ENCODE measurements at places on chromosomes 6 and 20.

GRCh38 chr20:58938541-58938940 is 42.5 kb upstream of the NELFCD start:
- DNase-seq = no peak

DNA sequence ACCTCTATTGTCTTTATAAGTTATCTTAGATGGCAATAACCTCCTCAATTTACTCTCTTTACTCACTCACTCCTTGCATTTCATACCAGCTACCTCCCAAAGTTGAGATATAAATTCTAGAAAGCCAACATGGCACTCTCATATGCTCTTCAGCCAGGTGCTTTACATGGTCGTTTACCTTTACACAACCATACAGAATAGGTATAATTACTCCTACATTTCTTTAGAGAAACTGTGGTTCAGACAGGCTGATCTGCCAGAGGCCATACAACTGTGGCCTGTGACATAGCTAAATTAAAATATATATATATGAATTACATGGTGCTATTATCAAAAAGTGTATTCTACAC is 45.7 kb downstream of the HBS1L start:
- DNase-seq = no peak

DNA sequence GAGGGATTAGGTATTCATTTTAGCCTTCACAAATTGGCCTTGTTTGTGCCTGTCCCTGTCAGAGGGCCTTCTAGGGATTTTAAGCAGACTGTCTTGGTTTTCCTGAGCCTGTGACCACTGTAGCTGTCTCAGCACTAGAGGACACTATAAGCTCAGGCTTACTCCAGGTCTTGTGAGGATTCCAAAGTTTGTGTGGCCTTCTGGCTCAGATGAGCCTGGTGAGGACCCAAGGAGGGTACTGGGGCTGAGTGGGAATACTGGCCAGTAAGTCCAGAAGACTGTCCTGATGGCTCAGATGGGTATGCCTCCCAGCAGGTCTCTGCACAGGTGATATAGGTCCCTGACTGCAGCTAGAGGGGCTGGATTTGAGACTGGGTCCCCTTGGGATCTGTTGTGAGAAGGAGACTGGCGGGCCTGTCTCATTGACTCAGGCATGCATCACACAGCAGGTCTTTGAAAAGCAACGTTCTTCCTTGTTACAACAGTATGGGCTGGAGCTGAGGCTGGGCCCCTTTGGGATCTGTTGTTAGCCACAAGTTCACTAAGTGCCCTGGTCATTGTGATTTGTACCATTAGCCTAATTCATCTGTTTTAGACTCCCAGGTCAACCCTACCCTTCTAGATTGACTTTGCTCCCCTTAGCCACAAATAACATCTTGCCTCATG is 26.3 kb upstream of the TFB1M start:
- DNase-seq = no peak

DNA sequence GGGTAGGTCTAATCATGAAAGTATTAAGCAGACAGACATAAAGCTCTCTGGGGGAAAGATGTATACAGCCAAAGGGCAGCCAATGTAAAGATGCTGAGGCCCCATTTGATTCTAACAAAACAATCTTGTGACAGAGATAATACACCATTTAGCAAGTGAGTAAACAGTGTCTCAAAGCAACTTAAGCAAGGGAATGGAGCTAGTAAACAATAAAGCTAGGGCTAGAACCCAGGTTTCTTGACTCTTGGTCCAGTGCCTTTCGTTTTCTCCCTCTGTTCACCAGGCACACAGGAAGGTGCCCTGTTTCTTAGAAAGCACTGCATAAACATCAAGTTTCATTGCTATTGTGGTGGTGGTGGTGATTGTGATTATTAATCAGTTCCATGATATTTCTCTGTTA is 5.1 kb downstream of the ELOVL2 start:
- no peak for DNase-seq

DNA sequence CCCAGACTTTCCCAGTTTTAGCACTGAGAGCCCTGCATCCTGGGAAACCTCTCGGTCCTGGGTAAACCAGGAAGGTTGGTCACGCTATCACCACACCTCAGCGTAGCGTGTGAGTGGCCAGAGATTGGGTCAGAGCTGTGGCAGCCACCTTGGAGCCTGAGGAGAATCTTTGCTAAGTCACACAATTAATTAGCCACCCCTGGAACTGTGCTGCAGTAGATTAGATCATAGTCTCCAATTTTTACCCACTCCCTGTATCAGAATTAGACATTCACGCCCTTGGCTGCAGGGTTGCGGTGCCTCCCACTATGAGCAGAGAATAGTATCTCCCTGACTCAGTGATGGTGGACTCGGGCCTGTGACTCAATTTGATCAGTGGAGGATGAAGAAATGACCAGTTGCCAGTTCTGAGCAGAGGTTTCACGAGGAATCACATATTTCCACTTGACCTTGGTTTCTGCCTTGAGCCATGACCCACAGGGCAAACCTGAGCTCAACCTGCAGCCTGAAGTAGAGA is 6.0 kb upstream of the PTGIS start:
- DNase-seq = no peak

DNA sequence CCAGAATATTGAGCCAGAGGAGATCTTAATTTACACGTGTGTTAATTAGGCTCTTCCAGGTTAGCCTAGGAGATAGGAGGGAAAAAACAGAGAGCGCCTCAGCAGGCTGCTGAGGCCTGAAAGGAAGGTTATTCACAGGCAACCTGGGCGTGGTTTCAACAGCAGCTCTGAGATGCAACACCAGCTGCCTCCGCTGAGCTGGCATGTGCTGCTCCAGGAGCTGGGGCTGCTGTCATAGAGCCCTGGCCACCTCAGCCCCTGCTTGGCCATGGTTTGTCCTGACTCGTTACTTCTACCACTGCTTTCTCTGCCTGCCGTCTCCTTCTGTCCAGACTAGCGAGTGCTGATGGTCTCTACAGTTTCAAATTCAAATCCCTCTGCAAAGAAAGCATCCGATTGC is 32.4 kb upstream of the RPP40 start:
- DNase-seq = no peak

GRCh38 chr6:108113557-108114519 is 39.3 kb upstream of the OSTM1 start:
- no peak for DNase-seq

GRCh38 chr6:116066789-116067188 is 6.1 kb upstream of the FRK start:
- DNase-seq = no peak

DNA sequence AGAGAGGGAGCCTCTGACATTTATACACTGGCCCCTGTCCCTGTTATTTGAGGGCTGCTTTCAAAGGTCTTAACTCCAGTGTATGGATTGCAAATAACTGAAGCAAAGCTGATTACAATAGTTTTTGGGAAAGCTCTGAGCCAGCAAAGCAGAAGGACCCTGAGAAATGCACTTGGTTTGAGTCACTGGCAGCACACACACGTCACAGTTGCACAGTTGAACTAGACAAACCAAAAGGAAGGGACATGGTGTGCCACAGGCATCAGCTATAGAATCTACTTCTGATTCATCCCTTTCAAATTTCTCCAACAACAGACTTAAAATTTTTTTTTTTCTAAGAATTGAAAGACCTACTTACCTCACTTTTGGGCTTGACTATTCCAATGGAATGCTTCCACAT is 56.4 kb downstream of the SNRNP48 start:
- no peak for DNase-seq

- no peak for DNase-seq
These were observed at the start of gene DAAM2 for GRCh38 chr6:39791850-39792539. TSS of gene DAAM2 (plus strand) at chr6:39792376. CDS start at chr6:39856303, 63,927 bp downstream.

- peak; percentile 60 for DNase-seq
These were observed 448 bp upstream of the RIN2 start for GRCh38 chr20:19757487-19758132.

DNA sequence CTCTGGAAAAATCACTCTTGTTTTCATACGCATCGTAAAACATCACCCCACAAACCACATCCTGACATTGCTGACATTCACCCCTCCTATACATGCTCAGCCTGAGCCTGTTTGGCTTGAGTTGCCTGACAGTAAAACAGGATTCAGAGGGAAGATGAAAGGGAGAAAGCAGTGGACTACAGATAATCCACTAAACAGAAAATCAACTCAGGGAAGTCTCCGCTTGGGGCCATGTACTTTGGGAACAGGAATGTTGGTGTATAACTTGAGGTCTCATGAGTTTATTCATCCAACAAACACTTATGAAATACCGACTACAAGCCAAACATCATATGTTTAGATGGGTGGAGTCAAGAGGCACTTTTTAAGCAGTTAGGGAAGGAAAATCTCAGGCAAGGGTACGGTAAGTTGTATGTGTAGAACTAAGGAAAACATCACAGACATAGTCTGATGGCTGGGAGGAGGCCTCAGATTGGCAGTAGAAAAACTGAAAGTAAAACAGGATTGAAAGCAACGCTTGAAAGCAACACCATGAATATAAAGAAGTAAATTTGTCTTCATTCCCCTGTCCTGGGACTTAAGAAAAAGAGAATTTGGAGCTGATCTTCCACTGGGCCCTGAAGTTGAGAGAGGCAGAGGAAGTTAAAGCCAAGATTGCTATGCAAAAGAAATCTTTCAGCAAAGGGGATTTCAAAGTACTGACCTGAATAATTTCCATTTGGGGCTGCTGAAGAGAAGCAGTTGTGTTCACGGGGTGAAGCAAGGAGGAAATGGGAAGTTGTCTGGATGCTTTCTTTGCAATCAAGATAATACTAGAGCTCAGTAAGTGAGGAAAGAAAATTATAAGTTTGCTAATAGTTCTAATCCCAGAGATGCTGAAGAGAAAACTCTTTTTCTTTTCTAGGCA is 28.8 kb downstream of the PDE7B start:
- peak; percentile 52 for DNase-seq

DNA sequence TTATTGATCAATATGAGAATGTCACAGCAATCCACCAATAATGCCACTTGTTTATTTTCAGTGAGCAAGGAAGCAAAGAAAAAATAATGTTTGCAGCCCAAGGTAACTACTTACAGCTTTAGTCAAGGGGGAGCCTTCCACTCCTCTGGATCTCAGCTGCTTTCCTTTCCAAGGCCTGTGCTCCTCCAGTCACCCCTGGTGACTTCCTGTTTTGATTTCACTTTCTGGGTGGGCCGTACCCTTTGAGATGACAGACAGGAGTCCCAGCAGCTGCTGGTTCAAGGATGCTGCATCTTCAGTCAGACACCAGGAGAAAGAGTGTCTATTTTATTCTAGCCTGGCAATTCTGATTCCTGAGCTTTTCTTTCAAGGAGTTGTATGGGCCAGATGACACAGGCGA is 5.6 kb upstream of the VNN2 start:
- DNase-seq = peak; percentile 45

DNA sequence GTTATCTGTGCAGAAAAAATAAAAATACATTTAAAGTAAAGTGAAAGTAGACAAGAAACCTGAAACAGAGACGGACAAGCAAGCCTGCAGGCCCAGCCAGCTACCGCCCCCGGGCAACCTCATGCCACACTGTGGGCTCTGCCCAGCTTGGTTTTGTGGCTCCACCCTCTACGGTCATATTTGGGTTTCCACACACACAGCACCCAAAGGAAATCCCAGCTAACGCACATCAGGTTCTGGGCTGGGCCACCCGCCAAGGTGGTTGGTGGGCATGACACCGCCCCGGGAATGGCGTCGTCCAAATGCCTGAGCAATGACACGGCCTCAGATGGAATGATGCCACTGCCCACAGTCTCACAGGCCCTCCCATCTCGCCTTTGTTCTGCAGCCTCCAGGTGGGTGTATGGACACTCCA is 22.9 kb downstream of the FAM110A start:
- no peak for DNase-seq

DNA sequence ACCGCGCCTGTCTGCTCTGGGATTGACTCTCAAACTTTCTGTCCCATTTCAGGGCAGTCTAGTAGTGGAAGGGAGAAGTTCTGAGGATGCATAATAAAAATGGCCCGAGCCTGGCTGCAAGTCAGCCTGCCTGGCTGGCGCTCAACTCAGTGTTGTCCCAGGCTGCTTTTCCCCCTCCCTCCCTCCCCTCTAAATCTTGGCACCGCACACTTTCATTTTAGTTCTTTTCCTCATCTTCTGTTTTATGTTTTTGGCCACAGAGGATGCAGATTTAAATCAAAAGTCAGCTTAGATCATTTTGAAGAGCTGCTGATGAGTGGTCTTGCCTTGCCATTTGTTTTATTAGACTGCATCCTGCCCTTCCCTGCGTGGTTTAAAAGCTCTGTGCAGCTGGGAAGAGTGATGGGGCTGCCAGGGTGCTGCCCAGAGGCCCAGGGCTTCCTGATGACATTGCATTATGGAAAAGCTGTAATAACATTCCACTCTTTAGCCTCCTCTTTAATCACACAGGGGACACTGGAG is 6.5 kb upstream of the UQCC2 start:
- DNase-seq = no peak

- DNase-seq = no peak
These were observed 215.7 kb upstream of the CST7 start for GRCh38 chr20:24733416-24733815.

GRCh38 chr6:160356074-160356744 is 8.0 kb downstream of the SLC22A3 start:
- no peak for DNase-seq

DNA sequence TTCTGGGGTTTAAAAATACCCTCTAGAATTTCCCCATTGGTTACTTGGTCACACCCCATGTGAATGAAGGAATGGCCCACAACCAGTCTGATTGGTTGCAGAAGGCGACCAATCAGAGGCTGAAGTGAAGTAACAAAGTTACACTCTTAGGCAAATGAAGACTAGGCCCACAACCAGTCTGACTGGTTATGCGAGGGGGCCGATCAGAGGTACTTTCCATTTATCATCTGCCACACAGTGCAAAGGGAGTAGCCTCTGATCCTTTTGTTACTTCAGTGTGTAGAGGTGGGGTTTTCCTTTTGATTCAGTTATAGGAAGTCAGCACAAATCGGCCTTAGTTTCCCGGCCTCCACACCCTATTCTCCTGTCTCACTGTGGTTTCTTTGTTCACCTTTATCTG is 61.2 kb upstream of the SGK1 start:
- peak; percentile 16 for DNase-seq

- no peak for DNase-seq
These were observed 81.3 kb downstream of the SEL1L2 start for GRCh38 chr20:13909067-13909466.

DNA sequence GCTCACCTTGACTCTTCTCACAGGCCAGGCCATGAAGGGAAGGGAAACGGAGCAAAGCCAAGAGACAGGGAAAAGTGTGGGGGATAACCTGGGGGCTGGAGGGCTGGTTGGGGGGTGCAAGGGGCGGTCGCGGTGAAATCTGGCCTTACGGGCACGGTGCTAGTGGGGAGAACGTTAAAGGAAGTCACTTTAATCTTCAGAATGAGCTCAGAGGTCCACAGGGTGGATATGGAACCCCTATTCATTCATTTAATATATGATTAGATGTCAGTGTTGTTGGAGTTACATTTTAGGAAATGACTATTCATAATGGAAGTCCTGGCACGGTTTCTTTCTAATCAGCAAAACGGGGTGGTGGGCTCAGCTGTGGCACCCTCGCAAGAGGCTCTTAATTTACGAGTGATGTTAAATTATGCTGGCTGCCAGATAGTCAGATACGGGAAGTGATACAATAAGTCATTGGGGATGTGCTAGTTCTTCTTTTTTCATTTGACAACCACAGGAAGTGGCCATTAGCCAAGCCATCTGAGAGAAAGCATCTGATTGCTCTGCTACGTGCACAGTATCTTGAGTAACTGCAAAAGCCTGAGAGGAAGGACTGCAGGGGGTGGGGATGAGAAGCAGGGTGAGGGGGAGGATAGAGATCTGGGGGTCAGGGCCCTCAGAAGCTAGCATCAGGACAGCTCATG is 253.0 kb downstream of the QKI start:
- peak; percentile 59 for DNase-seq

Measured in CD4-positive, alpha-beta T cell treated with Interferon gamma for 1 hour (primary cell).